ENCODE measurements at places on chromosomes 7 and 10.

GRCh38 chr10:118950190-118950680 is 79.3 kb upstream of the NANOS1 start:
- DNase-seq: peak; percentile 35

DNA sequence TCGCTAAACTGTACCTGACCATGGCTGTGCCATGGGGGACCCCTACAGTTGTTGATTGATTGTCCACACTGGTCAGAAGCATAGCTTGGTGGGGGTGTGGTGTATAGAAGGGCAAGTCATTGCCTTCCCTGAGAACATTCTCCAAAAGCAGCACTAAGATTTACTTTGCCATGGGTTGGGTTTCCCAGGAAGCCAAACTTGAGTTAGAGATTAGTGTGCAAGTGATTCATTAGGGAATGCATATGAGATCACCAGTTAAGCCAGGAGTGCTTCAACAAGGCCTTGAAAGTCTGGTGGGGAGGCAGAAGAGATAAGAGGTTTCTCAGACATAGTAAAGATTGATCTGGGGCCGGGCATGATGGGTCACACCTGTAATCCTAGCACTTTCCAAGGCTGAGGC is 21.4 kb upstream of the TPST1 start:
- DNase-seq: no peak

DNA sequence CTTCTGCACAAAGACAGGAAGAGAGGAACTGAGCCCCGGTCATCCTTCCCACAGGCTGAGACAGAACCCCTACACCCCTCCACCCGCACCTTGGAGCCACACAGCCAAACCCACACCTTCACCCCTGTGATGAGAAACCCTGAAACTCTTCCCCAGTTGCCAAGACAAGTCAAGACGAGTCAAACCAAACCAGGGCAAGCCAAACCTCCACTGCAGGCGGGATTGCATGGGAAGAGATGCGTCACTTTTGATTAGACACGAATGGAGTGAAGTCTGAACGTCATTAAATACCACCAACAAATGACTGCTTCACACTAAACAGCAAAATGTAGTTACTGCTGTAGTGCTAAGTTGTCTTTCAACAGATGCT is 73.8 kb downstream of the PRPF18 start:
- DNase-seq: no peak

GRCh38 chr7:152759949-152760853 is 649 bp downstream of the ACTR3B start:
- peak; percentile 58 for DNase-seq

- DNase-seq: no peak
These were observed 39.1 kb downstream of the MINDY3 start for GRCh38 chr10:15821046-15821683.

DNA sequence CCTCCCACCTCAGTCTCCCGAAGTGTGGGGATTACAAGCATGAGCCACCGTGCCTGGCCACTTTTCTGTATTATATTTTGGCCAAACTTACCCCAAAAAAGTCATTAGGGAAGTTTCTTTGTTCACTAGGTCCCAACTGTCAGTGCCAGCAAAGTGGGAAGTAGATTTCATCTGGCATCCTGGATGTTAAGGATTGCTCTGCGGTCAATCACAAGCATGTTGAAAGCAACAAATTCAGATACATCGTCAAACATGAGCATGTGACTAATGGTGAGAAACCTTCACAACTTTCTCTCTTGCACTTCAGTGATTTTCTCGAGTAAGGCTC is 14.3 kb upstream of the LRRC17 start:
- no peak for DNase-seq

- peak; percentile 30 for DNase-seq
These were observed 5.0 kb upstream of the TSPAN15 start for GRCh38 chr10:69446229-69446628.

DNA sequence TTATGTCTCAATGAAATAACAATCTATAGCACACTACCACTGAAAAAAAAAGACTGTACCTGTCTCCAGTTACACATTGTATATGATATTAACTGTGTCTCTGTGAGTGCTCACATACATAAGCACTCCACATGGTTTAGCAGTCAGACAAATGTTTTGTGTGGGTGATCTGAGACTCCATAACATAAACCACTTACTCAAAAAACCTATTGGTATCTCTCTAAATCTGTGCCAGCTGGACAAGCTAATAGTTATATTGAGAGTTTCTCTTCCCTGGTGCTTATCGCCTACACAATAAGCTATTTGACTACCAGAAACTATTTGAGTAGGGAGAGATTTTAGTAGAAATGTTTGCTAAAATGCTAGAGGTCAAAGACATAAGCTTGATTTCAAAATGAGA is 190.1 kb upstream of the AGR3 start:
- no peak for DNase-seq

GRCh38 chr7:30310674-30311362 is 26.4 kb downstream of the ZNRF2 start:
- no peak for DNase-seq

DNA sequence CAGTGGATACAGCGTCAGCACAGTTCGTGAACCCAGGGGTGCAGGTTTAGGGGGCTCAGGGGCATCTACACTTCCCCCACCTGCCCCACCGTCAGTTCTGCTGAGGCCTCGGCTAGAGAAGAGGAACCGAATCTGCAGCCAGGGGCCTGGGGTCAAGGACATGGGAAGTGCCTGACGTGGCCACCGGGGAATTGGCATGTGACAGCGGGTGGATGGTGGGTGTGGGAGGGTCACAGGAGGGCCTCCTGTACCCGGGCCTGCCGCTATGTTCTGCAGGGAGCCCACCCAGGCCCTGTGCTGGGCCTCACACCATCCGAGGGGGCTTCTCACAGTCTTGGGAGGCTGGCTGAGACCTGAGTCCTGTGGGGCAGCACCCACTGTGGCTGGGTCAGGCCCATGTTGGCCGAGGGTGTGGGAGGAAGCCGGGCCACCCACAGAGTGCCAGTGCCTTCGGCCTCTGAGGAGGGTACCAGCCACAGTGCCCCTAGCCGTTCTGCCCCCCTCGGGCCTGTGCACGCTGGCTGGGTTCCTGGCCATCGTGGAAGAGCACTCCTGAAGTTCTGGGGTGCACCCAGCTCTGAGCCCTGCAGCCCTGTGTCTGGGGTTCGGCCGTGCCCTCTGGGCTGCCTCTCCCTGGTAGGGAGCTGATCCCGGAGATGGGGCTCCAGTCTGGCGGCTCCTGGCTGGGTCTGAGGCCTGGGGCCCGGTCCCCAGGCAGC is 5.9 kb downstream of the TTYH3 start:
- DNase-seq: no peak

- no peak for DNase-seq
These were observed 202.5 kb upstream of the GPR26 start for GRCh38 chr10:123463698-123464097.

Measured in ACHN (cell line).